Glutamatergic neuron (in vitro differentiated cells): ENCODE measurements at places on chromosomes 3 and 15.
A peak's percentile ranks its signal among the peaks of the same experiment; 100 is the strongest.

- no peak for DNase-seq
Measured at GRCh38 chr3:129404610-129405009, 23.8 kb downstream of the EFCAB12 start.

DNA sequence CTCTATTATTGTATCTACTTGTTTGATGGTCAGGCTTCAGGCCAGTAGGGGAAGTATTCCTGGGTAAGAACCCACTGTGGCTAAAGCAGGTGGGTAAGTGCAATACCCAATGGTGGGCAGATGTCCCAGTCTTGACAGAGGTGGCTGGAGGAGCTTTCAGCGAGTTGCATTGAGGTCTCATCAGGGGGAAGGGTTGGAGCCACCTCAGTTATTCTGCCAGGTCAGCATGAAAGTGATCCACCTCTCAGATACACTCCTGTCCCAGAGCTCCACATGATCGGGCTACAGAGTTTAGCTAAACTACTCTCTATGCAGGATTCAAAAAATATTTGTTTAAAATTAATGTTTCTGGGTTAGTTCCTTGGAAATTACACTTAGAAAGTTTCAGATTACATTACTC, 95.8 kb upstream of the WNT7A start:
- no peak for DNase-seq

GRCh38 chr15:30958219-30958618, 33.2 kb downstream of the MTMR10 start:
- DNase-seq = no peak

- peak; percentile 84 for DNase-seq
Measured at GRCh38 chr15:101088788-101089578, 162.9 kb downstream of the CHSY1 start.

DNA sequence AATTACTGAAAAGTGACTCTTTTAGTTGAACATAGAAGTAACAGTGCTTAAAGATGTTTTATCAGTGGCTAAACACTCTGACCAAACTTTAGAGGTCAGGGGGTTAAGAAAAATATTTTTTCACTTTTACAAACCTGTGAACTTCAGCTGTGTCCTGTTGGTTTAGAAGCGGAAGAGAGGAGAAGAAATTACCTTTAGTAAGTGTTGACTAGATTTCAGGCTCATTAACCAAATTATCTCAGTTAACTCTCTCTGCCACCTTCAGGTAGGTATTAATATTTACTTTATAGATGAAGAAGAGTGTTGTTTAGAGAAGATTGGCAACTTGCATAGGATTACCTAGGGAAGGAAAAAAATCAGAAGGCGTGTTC, 151.9 kb upstream of the CMC1 start:
- no peak for DNase-seq

DNA sequence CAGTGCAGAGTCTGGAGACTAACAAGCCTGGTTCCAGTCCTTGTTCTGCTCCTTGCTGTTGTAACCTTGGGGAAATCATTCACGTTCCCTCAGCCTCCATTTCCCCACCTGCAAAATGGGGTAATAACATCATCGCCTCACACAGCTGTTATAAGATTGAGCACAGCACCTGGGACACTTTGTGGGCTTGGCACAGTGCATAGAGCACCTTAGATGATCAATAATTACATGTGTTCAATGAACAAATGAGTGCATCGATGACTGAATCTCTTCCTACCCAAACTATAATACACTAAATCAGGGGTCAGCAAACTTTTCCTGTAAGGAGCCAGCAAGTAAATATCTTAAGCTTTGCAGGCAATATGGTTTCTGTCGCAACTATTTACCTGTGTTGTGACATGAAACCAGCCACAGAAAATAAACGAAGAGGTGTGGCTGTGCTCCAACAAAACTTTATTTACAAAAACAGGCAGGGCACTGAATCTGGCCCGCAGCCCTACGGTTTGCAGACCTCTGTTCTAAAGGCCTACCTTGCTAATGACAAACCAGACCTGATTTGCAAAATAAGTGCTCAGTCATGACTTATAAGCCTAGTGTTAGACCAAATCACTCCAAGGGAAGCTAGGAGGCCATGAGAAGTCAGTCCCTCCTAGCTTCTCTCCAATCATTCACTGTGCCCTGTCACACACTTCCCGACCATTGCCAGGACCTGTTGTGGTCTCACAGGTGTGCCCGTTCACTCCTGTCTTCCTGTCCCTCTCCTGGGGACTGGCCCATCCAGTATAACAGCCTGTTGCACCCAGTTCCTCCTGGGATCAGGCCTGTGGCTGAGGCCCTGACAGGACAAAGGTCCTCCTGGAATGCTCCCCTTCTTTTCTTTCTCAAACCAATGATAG, 149.4 kb upstream of the WNT5A start:
- DNase-seq = no peak

- no peak for DNase-seq
Measured at GRCh38 chr15:47366884-47367283, 350.4 kb upstream of the SEMA6D start.

GRCh38 chr3:16253601-16254000, 11.1 kb downstream of the DPH3 start:
- DNase-seq = no peak

DNA sequence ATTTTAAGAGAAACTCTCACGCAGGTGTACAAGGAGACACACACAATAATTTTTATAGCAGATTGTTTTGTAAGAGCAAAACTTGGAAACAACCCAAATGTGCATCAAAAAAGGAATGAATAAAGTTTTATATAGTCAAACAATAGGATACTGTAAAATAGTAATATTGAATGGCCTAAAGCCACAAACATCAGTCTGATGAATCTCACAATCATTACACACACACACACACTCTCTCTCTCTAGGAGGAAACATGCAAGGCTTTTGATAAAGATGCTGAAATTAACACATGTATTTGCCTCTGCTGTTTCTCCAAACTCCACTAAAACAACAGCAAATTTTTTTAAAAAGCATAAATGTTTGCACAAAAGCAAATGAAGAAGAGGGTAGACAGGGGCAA, 37.3 kb downstream of the ADIPOQ start:
- DNase-seq = no peak

DNA sequence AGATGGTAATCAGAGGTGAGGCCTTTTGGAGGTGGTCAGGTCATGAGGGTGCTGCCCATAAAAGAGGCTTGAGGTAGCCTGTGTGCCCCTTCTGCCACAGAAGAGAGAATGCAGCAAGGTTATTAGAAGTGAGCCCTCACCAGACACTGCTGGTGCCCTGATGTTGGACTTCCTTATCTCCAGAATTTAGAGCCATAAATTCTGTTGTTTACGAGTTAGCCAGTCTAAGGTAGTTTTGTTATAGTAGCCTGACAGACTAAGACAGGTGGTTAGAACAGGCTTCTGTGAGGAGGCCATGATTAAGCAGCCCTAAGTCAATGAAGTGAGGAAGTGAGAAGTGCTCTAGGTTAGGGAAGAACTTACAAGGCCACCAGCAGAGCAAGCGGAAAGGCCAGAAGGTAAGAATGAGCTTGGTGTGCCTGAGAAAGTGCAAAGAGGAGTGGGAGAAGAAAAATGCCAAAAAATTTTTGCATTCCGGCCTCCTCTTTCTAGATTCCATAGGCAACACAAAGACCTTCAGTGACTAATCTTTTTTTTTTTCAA, 44.2 kb upstream of the STT3B start:
- no peak for DNase-seq
